Panc1 (cell line): ENCODE measurements at places on chromosomes 1 and 21. TPM values are rescaled to one million over a fixed set of nuclear protein-coding genes. Genes with fewer than 3 reads are reported as not detected.

LCE2A gene
- not detected for total RNA-seq

C1orf167 gene
- not detected for total RNA-seq

TIAM1 gene
- total RNA-seq: 3.7 TPM

INAVA gene
- total RNA-seq: 3.6 TPM

CSRP1 gene
- total RNA-seq: 94.4 TPM

TRIM67 gene
- total RNA-seq: 0.08 TPM
